ENCODE measurements at places on chromosomes 1 and 21. TPM values are rescaled to one million over a fixed set of nuclear protein-coding genes. Genes with fewer than 3 reads are reported as not detected.

RGS18 gene
- total RNA-seq: 0.25 TPM

DEPDC1 gene
- 2.0 TPM for total RNA-seq

BSND gene
- not detected for total RNA-seq

KRTAP22-2 gene
- total RNA-seq: not detected

RNU1-3 gene
- 73,230 TPM for total RNA-seq

RPL5 gene
- total RNA-seq: 1,042 TPM

PGLYRP3 gene
- total RNA-seq: not detected

EPHA2 gene
- 1.7 TPM for total RNA-seq

DLGAP3 gene
- total RNA-seq: 5.9 TPM

EDARADD gene
- total RNA-seq: 3.4 TPM

PKP1 gene
- total RNA-seq: 0.25 TPM

VAV3 gene
- 4.4 TPM for total RNA-seq

SYT14 gene
- total RNA-seq: 41.6 TPM

DHX9 gene
- 205 TPM for total RNA-seq

LCK gene
- not detected for total RNA-seq

PLEKHA6 gene
- 10.3 TPM for total RNA-seq

ANKRD65 gene
- total RNA-seq: 0.49 TPM

SPSB1 gene
- total RNA-seq: 3.0 TPM

SCAMP3 gene
- total RNA-seq: 18.9 TPM

SYT6 gene
- 13.5 TPM for total RNA-seq

SLC30A7 gene
- 20.4 TPM for total RNA-seq

ANKRD35 gene
- 1.7 TPM for total RNA-seq

FAM110D gene
- total RNA-seq: 0.49 TPM

GREM2 gene
- total RNA-seq: 12.0 TPM

PIGC gene
- total RNA-seq: 17.2 TPM

TRIM46 gene
- total RNA-seq: 18.9 TPM

DYNLT5 gene
- total RNA-seq: 6.4 TPM

LCE3E gene
- not detected for total RNA-seq

B3GALT2 gene
- total RNA-seq: 71.5 TPM

S100A7A gene
- total RNA-seq: not detected

TFF2 gene
- total RNA-seq: not detected

SLC1A7 gene
- not detected for total RNA-seq

CTSK gene
- 7.4 TPM for total RNA-seq

ZBTB7B gene
- total RNA-seq: 1.5 TPM

CD1D gene
- total RNA-seq: 0.74 TPM

UBE2U gene
- total RNA-seq: not detected

REN gene
- total RNA-seq: not detected

ST3GAL3 gene
- total RNA-seq: 32.7 TPM

ANGPTL3 gene
- not detected for total RNA-seq

NBPF6 gene
- total RNA-seq: not detected
